ENCODE measurements at places on chromosomes 5 and 9.

DNA sequence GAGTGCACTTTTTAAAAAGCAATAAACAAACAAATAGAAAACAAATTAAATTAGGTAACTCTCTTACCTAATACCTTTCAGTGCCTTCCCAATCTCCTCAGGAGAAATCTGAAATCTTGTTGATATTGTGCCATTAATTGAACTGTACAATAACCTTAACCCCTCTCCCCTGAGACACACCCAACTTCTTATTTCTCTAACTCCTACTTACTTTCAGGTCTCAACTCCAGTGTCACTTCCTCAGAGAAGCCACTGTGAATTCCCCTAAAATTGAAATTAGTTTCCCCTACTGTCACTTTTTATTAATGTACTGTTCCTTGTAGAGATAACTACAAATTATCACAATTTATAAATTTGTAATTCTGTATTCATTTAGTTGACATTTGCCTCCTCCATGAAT is 295.3 kb upstream of the TNC start:
- DNase-seq, result no peak

- no peak for DNase-seq
Measured at GRCh38 chr5:62450259-62450658, 37.7 kb downstream of the IPO11 start.

GRCh38 chr9:21028466-21028865 is 3.0 kb downstream of the HACD4 start:
- no peak for DNase-seq

DNA sequence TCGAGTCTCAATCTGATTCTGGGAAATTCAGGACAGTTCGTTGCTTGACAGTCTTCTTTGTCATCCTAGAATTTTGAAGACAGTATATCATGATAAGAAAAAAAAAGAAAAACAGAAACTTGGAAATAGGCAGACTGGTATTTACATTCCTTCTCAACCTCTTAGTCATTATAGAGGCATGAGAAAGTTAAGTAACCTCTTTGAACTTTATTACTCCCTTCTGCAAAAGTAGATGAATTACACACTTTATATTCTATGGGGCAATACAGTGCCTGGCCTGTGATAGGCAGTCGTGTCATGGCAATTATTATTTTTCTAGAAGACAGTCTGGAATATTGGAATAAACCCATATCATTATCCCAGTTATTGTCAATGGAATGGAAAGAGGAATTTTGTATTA is 828.9 kb downstream of the TLR4 start:
- DNase-seq, result no peak

DNA sequence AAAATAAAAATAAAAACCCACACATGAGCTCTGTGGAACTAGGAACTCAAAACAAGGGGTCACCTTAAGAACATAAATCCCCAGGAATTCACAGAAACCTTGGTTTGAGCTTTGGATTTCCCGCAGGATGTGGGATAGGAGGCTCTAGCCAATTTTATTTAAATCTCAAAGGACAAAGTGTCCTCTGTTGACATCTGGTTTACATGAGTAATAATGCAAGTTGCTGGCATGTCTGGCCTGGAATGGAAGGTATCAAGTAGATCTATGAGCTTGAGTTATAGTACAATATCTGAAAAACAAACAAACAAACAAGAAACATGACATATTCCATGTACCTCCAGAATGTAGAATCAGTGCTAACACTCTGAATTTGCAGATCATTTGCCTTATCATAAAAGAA is 94.2 kb upstream of the SLIT3 start:
- no peak for DNase-seq

DNA sequence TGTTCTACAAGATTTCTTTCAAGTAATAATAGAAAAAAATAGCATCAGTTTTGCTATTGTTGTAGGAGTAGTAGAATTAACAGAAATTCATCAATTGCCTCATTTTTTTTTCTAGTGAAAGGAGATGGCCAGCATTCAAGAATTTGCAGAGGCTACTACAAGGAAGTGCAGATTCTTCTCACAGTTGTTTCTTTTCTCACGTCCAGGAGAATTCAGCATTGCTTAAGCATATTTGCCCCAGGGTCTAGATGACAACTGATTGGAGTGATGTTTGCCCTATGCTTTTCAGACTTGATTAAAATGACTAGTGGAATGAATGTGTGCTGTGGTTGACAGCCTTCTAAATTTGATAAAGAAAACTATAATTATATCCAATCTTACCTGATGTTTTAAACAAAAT is 46.6 kb upstream of the SLC12A2 start:
- no peak for DNase-seq

DNA sequence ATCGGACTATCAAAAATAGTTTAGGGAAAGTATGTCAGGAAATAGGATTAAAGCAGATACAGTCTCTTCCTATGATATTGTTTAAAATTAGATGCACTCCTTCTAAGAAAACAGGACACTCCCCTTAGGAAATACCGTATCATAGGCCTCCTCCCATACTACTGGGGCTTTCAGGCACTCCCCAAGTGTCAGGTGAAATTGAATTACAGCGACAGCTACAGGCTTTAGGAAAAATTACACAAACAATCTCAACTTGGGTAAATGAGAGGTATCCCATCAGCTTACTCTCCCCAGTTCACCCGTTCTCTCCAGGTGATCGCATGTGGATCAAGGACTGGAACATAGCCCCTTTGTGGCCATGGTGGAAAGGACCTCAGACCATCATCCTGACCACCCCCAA is 110.4 kb upstream of the EPB41L4A start:
- DNase-seq, result no peak

DNA sequence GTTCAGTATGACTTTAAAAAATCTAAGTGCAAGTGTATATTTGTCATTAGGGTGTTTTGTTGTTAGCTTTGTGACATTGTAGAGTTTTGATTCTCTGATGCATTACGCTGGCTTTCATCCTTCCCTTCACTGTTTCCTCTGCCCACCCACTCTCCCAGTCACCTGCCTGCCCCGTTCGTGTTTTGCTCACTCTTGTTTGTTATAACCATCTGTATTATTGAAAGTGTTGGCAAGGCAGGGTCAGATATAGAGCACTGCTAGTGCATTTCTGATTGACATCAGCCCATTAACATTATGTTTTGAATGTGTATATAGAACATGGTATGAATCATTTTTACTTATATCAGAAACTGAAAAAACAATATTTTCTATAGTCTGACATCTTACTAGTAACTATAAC is 27.3 kb downstream of the SCGB3A1 start:
- no peak for DNase-seq

GRCh38 chr9:87781331-87781730 is 55.4 kb downstream of the CTSL start:
- no peak for DNase-seq

DNA sequence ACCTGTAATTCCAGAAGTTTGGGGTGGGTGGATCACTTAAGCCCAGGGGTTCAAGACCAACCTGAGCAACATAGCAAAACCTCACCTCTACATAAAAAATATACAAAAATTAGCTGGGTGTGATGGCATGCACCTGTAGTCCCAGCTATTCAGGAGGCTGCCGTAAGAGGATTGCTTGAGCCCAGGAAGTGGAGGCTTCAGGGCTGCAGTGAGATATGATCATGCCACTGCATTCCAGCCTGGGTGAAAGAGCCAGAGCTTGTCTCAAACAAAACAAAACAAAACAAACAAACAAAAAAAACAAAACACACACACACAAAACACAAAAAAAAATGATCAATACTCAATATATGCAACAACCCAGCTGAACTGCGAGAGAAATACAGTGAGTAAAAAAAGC is 29.5 kb upstream of the TRIM14 start:
- DNase-seq, result no peak

DNA sequence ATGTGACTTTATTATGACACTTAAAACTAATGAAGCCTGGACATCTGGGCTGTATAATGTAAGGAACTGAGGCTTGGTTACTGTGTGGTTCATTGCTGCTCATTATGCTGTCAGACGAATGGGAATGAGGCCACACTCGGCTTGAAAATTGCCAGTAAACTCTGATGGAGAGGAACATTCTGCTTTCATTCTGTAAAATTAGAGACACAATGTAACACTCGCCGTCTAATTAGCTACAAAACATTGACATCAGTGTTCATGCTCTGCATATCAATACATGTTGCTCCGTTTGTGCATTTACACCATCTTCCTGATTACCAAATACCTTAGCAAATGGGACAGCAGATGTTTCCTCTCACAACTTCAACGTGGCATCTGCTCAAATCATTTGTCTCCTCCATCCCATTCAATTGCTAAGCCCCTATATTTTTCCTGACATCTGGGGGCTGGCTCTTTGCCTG is 133.0 kb downstream of the SLC28A3 start:
- no peak for DNase-seq

- DNase-seq, result no peak
Measured at GRCh38 chr9:37034305-37034937, 353 bp upstream of the PAX5 start.

GRCh38 chr5:1729641-1730486 is 69.8 kb downstream of the MRPL36 start:
- no peak for DNase-seq

- no peak for DNase-seq
Measured at GRCh38 chr9:125929846-125930245, 182.7 kb downstream of the PBX3 start.

DNA sequence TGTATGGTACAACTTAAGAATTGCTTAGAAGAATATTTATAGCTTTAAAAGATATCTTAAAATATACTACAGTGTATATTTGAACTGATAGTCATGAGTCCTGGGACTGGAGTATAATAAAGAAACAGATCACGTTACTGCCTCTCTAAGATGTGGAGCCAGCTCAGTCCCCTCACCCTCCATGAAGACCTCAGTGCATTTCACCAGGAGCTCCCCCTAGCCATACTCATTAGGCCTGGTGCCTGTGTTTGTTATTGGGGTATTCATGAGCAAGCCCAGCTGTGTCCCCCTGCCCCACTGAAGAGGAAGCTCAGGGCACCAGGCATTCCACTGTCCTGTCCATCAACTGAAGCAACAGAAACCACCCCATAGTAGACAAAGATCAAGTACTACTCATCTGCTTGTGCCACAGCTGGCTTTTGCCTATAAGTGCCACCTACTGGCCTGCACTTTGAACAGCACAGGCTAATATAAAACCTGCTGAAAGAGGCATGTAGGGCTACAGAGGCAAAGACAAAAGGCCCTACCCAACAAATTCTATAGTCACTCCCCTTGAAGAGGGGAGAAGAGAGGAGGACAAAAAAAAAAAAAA is 850.2 kb upstream of the NUDT12 start:
- no peak for DNase-seq

- no peak for DNase-seq
Measured at GRCh38 chr9:136667214-136667939, 4.7 kb downstream of the EGFL7 start.

GRCh38 chr5:57325678-57326397 is 152.0 kb downstream of the GPBP1 start:
- no peak for DNase-seq

- DNase-seq, result no peak
Measured at GRCh38 chr5:66694036-66694435, 97.8 kb downstream of the MAST4 start.

GRCh38 chr5:176416965-176417364 is 626 bp upstream of the CLTB start:
- no peak for DNase-seq

DNA sequence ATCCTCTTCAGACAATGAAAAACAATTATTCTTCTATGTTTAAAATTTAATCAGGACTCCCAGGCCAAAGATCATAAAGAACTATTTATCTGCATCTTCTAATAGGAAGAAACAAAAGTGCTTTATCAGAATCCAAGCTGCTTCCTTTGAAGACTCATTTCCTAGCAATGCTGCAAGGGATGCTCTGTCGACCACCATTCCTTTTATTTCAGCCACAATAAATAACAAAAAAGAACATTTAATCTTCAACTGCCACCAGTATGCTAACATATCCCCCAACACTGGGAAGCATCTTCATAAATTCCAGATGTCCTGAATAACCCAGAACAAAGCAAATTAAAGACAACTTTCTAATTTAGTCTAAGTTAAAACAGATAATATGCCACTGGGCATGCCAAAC is 68.7 kb downstream of the PKD2L2 start:
- no peak for DNase-seq

DNA sequence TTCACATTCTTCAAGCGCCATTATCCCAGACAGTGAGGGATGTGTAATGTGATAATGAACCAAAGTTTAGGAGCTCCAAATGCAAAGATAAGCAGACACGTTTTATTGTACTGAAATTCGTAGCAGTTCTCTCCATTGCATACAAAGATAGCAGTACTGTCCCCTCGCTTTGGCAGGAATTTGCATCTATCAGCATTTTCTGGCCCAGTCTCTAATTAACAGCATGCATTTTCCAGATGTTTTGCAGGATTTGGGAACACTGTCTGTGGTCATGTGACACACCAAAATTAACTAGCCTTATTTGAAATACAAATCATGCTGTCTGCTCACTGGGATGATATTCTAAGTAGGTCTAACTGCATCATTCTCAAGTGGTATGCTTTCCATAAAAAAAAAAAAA is 235.9 kb upstream of the TRPM3 start:
- DNase-seq, result no peak

DNA sequence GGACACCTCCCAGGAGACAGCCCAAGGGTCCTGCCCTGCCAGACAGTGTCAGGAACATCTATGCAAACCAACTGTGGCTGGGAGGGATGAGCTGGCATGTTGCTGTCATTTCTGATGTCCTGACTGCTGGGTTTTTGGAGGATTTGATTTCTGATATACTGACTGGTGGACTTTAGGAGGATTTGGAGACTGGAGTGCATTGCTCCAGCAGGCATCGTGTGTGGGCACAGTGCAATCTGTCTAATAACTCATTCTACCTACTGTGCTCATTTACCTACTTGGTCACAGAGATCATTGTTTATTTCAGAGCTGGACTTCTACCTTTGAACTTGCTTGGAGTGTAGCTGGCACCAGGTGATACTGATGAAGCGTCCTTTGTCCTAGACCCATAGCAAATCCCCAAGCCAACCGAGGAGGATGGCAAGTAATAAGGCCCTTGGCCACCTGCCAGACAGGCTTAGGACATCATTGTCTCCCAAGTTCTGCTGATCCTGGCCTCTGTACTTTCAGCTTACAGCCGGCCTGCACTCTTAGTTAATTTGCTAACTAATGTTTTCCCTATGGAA is 124.3 kb upstream of the ICE1 start:
- DNase-seq, result no peak

DNA sequence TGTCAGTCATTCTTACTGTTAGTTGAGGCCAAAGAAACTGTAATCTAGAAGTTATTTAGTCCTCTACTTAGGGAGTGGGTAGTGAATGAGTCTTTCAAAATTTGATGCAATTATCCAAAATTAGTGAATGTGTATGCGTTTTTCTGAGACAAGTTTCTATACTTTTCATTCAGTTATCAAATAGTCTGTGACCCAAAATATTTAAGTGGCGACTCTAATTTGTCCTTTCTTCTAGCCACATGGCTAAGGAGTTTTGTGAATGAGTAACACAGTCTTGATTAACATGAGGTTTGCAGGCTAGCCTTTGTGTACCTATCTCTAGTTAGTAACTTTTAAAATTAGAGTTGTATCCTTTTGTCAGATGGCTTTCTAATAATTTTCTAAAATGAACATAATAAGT is 45.6 kb downstream of the COMMD10 start:
- no peak for DNase-seq

Measured in CD4-positive, alpha-beta T cell treated with Interleukin-6 at 100 ng/mL for 8 hours (primary cell).